ENCODE measurements at places on chromosomes 16 and 17.

GRCh38 chr16:50844840-50845239 is 103.0 kb downstream of the CYLD start:
- no peak for DNase-seq

- no peak for DNase-seq
Observed at GRCh38 chr16:89135971-89136765, 35.4 kb upstream of the CDH15 start.

DNA sequence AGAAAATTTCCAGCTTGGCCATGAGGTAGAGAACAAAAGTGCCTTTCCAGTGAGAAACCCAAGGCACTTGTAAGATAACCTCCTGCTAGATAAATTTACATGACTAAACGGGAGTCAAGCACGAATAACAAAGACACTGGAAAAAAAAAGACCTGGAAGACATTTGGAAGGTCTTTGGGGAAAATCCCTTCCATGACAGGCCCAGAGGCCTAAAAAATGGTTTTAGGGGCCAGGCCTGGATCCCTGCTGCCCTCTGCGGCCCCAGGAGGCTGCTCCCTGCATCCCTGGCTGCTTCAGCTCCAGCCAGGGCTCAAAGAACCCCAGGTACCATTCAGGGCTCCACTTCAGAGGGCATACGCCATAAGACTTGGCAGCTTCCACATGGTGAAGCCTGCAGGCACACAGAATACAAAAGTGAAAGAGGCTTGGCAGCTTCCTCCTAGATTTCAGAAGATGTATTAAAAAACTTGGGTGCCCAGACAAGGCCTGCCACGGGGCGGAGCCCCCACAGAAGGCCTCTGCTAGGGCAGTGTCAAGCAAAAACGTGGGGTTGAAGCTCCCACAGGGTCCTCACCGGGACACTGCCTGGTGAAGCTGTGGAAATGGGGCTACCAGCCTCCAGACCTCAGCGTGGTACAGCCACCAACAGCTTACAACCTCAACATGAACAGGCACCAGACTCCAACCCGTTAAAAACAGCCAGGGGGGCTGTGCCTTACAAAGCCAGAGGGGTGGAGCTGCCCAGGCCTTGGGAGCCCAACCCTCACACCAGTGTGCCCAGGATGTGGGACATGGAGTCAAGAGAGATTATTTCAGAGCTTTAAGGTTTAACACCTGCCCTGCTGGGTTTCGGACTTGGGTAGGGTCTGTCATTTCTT is 77.1 kb downstream of the SDK2 start:
- DNase-seq: no peak

- DNase-seq: no peak
Observed at GRCh38 chr16:21638573-21638975, 13.8 kb downstream of the IGSF6 start.

- DNase-seq: peak; percentile 9
Observed at GRCh38 chr16:22814711-22815105, 746 bp downstream of the HS3ST2 start.

GRCh38 chr17:38465391-38466345 is 37.4 kb downstream of the ARHGAP23 start:
- DNase-seq: no peak

- no peak for DNase-seq
Observed at GRCh38 chr16:4612977-4613635, 1.6 kb downstream of the UBALD1 start.

DNA sequence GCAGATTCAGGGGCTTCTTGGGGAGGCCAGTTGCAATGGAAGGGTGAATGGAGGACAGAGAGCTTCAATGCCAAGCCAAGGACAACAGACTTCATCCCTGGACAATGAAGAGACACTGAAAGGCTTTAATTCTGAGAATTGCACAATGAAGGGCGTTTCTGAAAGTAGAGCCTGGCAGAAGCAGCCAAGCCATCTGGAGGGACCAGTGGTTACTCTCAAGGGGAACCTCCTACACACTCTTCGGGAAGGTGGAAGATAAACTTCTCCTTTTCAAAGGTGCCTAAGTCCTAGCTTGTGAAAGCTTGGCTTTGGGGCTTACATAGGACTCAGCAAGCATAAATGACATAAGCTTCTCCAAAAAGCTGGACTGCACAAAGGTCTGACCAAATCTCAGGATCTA is 6.2 kb upstream of the CES1 start:
- DNase-seq: no peak

DNA sequence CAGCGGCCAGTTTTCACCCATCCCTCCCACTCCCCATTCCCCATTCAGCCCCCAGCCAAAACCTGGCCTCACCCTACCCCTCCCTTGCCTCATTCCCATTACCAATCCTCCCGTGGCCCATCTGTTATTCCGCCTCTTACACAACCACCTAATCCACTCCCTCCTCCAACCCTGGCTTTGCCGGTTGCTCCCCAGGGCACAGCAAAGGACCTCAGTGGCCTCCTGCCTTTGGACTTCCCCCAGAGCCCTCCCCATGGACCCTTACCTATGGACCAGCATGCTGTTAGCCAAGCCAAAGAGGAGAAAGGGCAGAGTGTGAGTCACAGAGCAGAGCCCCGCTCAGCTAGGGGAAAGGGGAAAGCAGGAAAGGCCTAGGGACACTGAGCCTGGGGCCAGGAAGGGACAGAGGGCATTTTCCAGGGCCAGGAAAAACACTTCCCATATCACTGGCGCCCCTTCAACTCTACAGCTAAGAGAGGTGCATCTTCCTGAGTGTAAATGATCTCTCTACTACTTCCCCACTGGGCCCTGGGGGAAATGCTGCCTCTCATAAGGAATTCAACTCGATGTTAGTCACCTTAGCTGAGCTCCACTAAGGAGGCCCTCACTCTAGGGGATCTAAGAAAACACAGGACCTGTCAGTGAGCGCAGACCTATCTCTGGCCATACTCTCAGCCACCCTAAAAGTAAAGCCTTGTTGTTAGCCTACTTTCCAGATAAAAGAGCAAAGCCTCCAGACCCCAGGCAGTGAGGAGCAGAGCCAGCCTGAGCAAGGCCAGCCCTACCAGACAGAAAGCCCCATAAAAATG is 10.6 kb downstream of the PEMT start:
- peak; percentile 76 for DNase-seq

GRCh38 chr17:64418506-64419339 is 28.1 kb upstream of the PECAM1 start:
- DNase-seq: no peak

GRCh38 chr16:55390630-55391237 is 66.7 kb downstream of the IRX6 start:
- no peak for DNase-seq

DNA sequence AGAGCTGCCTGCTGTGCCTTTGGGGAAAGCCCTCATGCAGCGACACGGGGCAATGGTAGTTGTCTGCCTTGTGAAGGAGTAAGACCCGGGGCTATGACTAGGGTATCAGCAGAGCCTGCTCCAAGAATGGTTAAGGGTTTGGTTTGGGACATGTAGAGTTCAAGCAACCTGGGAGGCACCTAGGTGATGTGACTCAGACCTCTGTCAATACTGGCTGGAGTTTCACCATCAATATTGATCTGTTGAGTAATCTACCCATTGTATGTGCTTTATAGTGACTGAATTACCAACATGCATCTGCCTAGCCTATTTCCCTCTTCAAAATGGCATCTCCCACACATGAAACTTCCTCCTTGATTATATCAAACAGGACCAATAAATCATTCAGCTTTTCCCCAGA is 398.4 kb upstream of the HSBP1 start:
- DNase-seq: no peak

DNA sequence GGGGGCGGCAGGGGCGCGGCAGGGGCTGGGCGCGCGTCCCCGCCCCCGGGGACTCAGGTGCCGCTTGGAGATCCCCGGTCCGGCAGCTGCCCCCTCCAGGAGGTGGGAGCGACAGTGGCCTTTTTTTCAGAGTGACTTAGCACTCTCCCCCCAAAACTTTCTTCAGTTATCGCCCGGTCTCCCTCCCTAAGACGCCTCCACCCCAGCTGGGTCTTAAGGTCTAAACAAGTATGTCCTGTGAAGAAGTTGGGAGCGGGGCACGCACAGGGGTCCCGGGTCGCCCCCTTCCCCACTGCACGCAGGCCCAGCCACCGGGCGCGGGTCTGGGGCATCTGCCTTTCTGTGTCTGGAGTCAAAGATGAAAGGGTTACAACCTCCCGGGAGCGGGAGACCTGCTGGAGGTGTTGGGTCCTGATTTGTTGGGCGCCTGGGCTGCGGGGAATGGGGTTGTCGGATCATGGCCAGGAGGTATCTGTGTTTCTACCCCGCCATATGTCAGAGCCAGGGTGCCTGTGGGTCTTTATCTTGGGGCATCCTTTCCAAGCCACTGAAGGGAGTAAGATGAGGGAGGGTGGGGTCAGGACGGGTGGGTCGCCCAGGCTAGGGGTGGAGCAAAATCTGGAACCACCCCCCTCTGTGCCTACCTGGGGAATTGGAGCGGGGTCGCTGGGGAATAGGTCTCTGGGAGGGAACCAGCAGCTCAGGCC is 757 bp downstream of the FMNL1 start:
- DNase-seq: no peak

DNA sequence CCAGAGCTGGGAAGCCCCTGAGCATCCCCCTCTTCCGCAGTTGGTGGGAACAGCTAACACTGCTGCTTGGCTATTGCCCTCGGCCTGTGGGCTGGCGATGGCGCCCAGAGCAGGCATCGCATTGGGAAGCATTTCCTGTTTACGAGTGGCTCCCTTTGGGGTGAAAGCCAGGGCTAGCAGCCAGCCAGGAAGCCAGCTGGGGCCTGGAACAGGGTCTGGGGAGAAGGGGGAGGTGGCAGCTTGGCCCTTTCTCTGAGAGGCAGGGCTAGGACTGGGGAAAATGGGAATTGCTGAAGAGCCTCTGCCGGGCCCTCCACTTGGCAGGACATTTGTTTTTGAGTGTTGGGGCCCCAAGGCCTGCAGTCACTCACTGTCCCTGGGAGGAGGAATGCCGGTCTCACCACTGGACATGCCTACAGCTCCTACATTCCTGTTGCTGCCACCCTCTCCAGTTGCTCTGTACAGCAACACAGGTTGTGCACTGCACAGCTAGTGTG is 2.4 kb upstream of the MTSS2 start:
- no peak for DNase-seq

- no peak for DNase-seq
Observed at GRCh38 chr16:26952411-26952810, 114.3 kb upstream of the C16orf82 start.

- peak; percentile 54 for DNase-seq
Observed at GRCh38 chr16:86517652-86518258, 7.4 kb downstream of the FOXF1 start.

GRCh38 chr16:51337662-51338061 is 186.6 kb upstream of the SALL1 start:
- DNase-seq: peak; percentile 36

DNA sequence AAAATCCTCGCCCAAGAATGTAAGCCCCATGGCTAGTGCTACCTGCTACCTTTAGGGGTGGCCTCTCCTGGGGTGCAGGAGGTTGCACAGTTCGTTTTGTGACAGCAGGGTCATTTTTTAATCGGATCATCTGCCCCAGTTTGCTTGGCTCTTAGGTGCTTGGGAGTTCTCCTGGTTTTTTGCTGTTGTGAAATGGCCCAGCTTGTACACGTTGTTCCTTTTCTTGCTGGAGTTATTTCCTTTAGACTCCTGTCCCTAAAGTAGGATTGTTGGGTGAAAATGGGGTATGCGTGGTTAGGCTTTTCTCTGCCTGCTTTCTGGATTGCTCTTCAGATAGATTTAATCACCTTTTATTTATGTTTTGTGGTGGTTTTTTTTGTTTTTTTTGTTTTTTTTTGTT is 25.8 kb downstream of the ABCC1 start:
- DNase-seq: no peak

DNA sequence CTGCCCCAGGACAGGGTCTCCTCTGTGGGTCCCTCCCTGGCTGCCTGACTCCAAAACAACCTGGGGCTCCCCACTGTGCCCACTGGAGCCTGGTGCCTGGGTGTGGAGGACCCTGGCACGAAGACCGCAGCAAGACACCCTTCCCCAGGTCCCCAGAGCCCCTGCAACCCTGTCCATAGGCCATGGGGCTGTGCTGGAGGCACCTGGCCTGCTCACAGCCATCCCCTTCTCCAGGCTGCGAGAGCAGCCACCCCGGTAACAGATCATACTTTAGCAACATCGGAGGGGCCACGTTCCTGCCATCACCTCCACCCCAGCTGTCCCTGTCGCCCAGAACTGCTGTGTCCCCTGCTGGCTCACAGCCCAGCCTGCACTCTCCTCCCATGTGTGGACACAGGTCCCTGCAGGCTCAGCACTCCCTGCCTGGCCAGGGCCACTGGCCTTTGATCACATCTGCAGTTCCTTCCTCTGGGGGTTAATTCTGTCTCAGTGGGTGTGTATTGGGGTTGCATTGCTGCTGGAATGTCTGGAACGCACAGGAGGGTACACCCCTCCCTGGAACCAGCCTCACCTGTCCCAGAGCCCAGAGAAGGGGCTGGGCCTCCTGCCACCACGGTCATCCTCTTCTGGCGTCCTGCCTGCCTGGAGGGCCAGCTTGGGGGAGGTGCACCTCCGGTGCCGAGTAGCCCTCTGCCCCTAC is 12.2 kb downstream of the PPL start:
- no peak for DNase-seq

DNA sequence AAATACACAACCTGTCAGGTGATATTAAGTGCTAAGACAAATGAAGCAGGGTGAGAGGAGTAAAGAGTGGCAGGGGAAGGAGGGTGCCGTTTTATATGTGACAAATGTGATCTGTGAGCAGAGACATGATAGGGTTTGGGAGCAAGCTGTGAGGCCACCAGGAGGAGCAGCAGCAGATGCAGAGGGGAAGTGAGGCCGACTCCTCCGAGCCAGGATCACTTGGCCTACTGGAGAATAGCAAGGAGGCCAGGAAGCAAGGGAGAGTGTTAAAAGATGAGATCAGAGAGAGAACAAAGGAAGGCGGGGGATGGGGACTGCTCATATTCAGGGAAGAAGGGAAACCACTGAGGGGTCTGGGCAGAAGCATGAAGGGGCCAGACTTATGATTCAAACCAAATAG is 129.4 kb downstream of the TANGO6 start:
- peak; percentile 83 for DNase-seq

GRCh38 chr16:2048116-2048543 is 345 bp downstream of the TSC2 start:
- DNase-seq: no peak

DNA sequence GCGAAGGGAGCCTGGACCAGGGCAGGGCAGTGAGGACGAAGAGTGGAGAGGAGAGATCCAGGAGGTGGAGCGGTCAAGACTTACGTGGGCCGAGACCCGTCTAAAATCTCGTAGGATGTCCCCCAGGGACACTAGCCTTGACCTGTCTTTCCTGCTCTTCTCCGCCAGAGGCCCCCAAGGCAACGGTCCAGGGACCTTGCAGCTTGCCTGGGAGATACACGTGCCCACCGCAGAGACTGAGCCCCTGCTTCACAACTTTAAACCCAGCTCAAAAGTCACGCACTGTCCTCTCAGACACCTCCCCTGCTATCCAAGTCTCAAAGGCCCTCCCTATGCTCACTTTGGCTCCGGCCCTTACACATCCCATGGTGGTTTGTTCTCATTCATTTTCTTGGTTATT is 9.4 kb downstream of the TIGD7 start:
- DNase-seq: no peak

DNA sequence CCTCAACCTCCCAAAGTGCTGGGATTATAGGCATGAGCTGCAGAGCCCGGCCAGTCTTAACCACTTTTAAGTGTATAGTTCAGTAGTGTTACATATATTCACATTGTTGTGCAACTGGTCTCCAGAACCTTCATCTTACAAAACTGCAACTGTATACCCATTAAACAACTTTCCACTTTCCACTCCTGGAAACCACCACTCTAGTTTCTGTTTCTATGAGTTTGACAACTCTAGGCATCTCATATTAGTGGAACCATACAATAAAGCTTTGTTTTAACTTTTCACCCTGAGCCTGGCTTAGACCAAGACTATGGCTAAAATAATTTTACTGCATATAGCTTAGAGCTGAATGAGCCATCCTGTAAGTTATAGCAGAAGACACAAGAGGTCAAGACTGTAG is 108.0 kb upstream of the GOT2 start:
- no peak for DNase-seq

Data from WERI-Rb-1 (cell line).